ENCODE measurements at places on chromosomes 12 and 14.

DNA sequence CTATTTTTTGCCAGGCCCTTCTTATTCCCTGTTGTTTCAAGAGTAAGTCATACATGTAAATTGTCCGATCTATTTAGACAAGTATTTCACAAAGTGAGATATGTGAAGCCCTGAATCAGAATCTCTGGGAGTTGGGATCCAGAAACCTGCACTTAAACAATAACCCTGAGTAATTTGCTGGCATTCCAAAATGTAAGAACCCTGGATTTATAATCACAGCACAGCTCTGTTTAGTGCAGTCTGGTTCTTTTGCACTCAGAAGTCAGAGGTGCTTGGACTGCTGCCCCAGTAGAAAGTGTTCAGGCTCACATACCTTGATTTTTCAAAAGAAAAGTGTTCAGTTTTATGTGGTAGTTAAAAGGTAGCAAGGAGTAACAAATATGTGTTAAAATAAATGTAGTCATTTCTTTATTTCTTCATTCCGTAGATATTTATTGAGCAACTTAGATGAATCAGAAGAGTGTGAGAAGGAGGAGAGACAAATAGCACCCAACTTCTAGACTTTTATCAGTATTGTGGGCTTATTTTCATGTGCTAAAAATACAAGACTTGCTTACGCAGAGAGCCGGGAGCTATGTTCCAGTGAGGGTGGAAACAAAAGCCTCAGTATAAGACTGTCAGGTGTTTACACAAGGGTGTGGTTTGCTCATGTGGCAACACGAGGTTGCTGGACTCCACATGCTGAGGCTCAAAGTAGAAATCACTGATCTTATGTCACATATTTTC is 70.1 kb downstream of the SYNE2 start:
- no peak for DNase-seq

GRCh38 chr12:120640861-120641833 is 721 bp downstream of the CABP1 start:
- DNase-seq = no peak

- no peak for DNase-seq
These were observed 119.7 kb downstream of the FBXL14 start for GRCh38 chr12:1474574-1475153.

DNA sequence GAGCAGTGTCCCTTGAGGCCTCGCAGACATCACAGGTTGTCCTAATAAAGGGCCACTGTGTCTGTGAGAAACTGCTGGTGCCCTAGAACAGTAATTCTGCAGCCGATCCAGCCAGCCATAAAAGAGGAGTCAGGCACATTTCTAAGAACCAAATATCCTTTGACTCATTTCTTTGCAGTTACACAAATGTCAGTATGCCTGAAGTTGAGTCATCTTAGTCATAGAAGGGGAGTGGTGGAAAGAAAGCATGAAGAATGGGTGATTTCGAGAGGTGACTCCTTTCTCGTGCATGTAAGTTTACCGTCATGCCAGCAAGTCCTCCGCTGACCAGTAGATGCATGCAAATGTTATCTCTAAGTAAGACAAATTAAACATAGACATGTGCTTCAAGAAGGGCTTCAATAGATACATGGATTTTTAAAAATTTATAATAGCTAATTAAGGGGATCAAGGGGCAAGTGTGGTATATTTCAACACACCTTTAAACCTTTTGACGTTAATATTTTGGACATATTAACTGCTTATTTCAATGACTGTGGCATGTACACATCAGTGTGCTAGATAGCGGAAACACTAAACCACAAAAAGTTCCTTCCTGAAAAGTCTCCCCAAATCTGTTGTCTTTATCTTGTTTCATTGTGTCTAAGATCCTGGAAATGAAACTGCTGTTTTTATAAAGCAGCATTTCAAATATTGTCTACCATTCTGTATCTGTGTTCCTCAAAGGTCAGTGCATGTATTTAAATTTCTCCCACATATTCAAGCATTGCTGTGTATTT is 497.4 kb downstream of the NPAS3 start:
- DNase-seq = no peak

DNA sequence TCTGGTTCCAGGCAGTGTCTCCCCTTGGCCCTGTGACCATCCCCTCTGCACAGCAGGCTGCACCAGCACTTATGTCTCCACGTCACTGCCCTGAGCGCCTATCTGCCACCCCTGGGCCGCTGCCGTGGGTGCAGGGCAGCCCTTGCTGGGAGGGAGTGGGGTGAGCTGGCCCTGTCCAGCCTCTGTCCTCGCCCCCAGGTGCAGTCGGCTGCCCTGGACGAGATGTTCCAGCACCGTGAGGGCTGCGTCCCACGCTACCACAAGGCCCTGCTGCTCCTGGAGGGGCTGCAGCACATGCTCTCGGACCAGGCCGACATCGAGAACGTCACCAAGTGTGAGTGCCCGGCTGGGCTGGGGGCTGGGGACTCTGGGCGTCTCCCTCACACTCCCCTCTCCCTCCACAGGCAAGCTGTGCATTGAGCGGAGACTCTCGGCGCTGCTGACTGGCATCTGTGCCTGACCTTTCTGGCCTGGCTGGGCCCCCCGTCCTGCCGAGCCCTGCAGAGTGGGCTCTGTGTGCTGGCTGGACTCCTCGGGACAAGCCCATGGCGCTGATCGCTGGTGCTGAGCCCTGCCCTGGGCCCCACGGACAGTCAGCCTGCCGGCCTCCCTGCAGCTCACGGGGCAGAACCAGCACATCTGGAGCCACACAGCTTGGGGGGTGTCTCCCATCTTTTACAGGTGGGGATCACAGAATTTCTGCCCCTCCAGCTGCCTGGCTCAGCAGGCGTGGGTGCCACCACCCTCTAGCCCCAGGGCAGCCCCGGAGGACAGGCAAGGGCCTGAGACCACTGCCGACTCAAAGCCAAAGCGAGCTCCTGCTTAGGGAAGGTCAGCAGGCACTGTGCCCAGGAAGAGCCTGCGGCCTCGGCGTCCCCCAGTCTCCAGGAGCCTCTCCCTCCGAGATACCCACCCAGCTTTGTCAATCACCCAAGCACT is 7.9 kb upstream of the PUS1 start:
- DNase-seq = no peak

Measured in stimulated activated CD8-positive, alpha-beta memory T cell treated with anti-CD3 and anti-CD28 coated beads, Interleukin-15, amount 100 ng/mL, for 48 hours (primary cell).